ENCODE measurements at places on chromosomes 12 and 14.
A peak's percentile ranks its signal among the peaks of the same experiment; 100 is the strongest.

DNA sequence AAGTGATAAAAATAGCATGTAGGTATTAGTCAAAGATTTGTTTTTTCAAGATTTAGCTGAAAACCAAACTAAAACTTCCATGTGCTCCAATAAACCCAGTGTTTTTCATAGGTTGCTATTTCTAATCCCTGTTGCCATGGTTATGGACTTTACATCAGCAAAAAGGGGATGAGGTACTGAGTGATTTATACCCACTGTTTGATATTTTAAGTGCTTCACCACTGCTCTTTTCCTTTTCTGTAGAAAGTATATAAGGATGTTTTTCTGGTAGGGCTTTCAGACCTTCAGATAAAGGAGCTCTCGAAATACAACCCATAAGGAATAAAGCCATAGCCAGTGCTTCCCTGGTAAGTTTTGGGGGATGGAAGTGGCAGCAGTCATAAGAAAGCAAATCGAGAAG lies at the start of gene OTOGL:
OTOGL (plus strand) TSS at position 279 of the 400 bp plus-strand sequence. CDS start 109,895 bp downstream, outside the sequence.
- DNase-seq, result no peak

DNA sequence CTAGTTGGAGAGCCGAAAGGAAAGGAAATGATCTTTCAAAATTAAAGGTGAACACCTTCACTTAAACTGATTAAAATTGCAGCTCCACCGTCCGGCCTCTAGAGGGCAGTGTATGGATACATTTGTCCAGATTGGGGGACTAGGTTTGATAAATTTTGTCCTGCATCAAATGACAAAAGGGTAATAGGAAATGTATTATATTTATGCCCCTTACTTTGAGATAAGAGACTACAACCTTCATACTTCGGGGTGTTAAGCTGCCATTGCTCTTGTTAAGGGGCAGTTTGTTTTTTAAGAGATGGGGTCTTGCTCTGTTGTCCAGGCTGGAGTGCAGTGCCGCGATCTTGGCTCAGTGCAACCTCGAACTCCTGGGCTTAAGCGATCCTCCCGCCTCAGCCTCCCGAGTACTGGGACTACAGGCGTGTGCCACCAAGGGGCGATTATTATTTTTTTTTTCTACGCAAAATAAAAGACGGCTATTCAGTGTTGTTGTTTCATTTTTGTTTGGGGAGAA lies 818 bp upstream of the SUOX start:
- DNase-seq, result no peak

- no peak for DNase-seq
These were observed 9.1 kb downstream of the NEMP1 start for GRCh38 chr12:57069523-57069922.

GRCh38 chr12:1644534-1645438 lies 15.8 kb downstream of the WNT5B start:
- no peak for DNase-seq

DNA sequence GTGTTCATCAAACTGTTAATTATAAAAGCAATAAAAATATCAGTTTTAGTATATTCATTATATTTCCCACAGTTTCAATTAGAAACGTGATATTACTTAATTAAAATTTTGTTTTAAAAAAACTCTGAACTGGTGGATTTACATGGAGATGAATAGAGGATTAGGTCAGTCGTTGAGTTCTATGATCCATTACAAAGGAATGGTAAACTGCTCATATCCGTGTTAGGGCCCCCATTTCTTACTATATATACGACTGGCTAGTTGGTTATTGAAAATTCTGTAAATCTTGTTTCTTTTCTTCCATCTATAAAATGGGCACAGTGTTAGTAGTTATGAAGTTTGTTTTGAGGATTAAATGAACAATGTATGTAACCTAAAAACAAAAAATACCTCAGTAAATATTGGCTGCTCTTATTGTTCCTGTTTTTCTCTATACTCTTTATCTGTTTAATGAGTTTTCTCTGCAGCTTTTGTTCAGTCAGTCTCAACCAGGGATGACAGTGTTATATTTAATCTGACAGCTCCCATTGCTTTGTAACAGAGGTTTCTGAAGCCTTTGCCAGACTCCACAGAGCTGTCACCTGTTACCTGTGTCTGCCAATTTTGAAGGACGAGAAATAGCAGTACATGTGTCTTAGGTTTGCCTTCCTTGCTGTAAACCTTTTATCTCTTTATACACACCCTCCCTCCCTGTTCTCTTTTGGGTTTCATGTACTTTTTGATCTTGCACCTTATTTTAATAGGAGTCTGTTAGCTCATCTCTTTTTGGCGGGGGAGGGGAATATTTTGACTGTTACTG lies 41.5 kb downstream of the FRS2 start:
- no peak for DNase-seq

- no peak for DNase-seq
These were observed 152.6 kb upstream of the NOS1 start for GRCh38 chr12:117514016-117514415.

DNA sequence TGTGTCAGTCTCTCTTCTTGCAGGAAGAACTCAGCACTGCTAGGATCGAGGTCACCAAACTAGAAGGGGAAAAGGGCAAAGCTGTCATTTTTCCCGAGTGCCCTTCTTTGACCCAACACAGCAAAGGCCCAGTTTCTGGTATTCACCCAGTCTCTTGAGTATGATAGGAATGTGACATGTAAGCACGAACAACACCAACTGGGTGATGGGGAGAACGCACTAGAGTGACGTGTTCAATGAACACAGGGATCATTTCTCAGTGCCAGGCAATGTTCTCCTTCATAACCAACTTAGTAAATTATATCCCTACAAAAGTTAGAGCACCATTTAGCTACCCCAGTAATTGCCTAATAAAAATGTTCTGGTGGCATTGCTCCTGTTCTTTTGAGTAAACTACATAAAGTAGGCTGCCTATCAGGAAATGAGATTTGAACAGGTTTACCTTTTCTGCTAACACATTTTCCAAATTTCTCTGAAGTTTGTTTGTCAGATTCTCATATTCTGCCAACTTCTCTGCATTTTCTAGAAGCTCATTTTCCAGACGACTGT lies 64.5 kb downstream of the NIN start:
- peak; percentile 82 for DNase-seq

DNA sequence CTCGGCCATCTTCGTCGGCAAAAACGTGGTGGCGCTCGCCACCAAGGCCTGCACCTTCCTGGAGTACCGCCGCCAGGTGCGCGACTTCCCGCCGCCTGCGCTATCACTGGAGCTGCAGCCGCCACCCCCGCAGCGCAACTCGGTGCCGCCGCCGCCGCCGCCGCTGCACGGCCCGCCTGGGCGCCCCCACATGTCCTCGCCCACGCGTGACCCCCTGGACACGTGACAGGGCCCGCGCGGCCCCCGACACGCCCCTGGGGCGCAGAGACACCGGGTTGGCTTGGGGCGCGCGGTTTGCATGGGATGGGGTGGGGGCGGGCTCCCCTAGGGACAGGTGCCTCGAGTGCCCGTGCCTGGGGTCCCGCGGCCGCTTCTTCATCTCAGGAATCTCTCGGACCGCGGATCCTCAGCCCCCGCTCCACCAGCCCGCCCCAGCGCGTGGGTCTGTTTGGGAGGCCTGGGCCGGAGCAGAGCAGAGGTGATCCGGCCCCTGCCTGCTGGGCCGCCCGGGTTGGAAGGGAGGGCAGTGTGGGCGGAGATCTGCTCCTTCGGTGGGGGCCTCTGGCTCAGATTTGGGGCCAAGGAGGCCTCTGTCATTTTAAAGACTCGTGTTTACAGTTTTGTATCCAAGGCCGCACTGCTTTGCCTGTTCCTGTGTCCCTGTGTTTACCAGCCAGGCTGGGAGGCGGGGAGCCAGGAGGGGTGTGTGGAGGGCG lies 3.3 kb downstream of the TMEM121 start:
- DNase-seq, result no peak

DNA sequence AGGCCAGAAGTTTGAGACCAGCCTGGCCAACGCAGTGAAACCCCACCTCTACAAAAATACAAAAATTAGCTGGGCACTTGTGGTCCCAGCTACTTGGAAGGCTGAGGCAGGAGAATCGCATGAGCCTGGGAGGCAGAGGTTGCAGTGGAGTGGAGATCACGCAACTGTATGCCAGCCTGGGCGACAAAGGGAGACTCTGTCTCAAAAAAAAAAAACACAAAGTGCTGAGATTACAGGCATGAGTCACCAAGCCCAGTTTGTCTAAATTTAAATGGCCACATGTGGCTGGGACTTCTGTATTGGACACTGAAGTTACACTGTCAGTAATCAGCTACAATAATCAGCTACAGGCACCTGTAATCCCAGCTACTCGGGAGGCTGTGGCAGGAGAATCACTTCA lies 100.9 kb upstream of the AEBP2 start:
- DNase-seq, result no peak

DNA sequence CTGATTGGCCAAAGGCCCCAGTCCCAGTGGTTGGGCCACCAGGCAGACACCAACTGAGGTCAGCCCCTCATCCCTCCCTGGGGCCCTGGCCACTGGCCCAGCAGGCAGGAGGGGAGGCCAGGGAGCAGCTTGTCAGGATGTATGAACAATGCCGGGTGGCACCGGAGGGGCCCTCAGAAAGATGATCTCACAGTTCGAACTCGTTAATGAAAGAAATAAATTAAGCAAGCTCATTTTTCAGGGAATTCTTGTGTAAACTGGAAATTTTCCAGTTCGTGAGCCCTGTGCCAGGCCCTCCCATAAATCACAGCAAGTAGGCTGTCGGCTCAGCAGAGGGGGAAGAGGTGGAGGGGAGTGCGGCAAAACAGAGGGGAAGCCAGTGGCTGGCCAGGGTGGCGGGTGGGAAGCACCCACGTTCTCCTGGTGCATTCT lies 177.0 kb upstream of the VASH1 start:
- DNase-seq, result no peak

DNA sequence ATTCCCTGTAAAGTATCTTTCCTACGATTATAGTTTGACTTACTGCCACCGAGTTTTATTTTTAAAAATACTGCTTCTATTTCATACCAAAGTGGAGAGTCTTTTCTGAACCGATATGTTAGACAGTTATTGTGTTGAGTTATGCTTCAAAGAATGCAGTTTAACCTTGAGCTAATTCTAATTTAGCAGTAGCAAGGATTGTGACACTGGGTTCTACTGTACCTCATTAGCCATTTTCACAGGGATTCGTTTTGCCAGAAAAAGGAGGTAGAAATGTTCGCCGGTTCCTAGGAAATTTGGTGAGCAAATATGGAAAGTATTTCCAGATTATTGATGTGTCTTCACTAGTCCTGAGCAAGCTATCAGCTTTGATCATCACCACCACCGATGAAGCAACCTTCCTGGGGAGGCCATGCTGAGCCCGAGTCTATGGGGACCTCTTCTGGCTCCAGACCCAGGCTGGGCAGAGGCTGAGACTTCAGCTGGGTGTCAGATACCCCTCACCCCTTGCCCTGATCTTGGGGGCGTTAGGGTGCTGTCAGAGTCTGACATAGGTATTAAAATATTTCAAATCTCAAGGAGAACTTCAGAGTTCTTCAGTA lies 13.6 kb downstream of the GLRX5 start:
- no peak for DNase-seq

GRCh38 chr12:18749386-18749957 lies 11.6 kb downstream of the CAPZA3 start:
- DNase-seq, result no peak

GRCh38 chr14:71552809-71553208 lies 379.4 kb upstream of the RGS6 start:
- DNase-seq, result no peak

- no peak for DNase-seq
These were observed 930.8 kb downstream of the BCL11B start for GRCh38 chr14:98341211-98341610.

DNA sequence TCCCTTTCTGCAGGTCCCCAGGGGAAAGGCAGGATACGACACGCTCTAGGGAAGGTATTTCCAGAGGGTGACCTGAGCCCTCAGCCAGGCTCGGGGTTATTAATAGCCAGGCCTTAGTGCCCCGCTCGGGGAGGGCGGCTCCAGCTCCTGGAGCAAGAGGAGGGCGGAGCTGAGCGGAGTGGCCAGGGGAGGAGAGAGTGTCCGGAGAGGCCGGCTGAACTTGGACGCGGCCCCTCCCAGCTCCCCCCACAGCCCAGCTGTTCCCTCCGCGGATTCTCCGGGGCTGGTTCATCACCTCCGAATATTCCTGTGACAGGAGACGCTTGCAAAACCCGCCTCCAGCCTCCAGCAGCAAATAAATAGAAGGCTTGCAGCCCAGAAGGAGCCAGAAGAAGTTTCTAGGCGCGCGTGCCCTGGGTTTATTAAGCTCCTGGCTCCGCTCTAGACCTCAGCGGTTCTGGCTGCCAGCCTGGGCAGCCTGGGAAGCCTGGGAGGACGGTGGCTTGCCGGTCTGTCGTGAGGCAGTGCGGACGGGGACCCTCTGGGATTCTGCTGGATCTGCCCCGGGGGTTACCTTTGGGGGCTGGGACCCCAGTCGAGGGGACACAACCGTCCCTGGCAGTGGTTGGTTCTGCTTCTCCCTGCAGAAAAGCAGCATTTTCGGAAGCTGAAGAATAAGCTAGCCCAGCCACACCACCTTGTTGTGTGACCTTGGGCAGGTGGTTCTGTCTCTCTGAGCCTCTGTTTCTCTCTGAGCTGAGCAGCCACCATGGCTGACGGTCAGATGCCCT lies at the start of gene HSPB8:
HSPB8 (plus strand) TSS at position 388 of the 791 bp plus-strand sequence; CDS start at position 770, 382 bp downstream.
- DNase-seq, result no peak

DNA sequence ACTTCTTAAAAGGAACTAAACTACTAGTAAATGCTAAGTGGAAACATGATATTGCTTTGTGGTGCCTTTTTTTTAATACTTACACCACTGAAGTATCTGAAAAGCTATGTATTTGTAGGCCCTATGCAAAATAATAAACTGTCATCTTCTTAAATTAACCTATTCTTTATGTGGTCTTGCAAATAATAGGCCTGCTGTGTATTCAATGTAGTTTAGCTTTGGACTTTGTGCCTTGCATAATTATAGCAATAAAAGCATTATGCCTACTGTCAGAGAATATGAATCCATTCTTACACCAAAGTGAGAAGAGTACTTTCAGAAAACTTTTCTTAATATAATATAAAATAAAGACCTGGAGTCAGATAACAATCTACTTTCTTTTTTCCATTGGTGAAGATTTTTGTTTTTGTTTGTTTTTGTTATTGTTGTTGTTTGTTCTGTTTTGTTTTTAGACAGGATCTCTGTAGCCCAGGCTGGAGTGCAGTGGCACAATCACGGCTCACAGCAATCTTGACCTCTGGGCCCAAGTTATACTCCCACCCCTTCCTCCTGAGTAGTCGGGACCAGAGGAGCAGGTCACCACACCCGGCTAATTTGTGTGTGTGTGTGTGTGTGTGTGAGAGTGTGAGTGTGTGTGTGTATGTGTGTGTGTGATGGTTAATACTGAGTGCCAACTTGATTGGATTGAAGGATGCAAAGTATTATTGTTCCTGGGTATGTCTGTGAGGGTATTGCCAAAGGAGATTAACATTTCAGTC lies 213.8 kb downstream of the SLC6A15 start:
- DNase-seq, result no peak

DNA sequence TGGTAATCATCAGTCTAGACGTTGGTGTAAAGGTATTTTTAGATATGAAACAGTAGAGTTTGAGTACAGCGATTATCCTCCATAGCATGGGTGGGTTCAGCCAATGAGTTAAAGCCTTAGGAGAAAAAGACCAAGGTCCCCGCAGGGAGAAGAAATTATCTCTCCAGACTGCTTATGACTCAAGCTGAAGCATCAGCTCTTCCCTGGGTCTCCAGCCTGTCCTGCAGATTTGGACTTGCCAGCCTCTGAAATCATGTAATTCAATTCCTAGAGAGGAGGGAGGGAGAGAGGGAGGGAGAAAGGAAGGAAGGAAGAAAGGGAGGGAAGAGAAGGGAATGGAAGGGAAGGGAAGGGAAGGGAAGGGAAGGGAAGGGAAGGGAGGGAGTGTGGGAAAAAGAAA lies 12.0 kb upstream of the DTX1 start:
- no peak for DNase-seq

- no peak for DNase-seq
These were observed 143.3 kb upstream of the BCL2L14 start for GRCh38 chr12:11927286-11927935.

GRCh38 chr12:113271853-113272561 lies 50.7 kb downstream of the TPCN1 start:
- DNase-seq, result peak; percentile 12
